ENCODE measurements at places on chromosomes 11 and 22.
A peak's percentile ranks its signal among the peaks of the same experiment; 100 is the strongest.

GRCh38 chr22:26985931-26986782 lies 328.8 kb downstream of the MIAT start:
- no peaks in the 10 kb centered on the region for H3K36me3 ChIP-seq
- H3K4me1 ChIP-seq = no peaks in the 10 kb centered on the region
- H3K27me3 ChIP-seq = no peaks in the 10 kb centered on the region

GRCh38 chr11:113082341-113082955 lies 121.2 kb downstream of the NCAM1 start:
- H3K27ac ChIP-seq = no peak overlapping the region
- no peak overlapping the region for H3K4me3 ChIP-seq
- H3K27me3 ChIP-seq = no peaks in the 10 kb centered on the region
- H3K36me3 ChIP-seq = no peaks in the 10 kb centered on the region

DNA sequence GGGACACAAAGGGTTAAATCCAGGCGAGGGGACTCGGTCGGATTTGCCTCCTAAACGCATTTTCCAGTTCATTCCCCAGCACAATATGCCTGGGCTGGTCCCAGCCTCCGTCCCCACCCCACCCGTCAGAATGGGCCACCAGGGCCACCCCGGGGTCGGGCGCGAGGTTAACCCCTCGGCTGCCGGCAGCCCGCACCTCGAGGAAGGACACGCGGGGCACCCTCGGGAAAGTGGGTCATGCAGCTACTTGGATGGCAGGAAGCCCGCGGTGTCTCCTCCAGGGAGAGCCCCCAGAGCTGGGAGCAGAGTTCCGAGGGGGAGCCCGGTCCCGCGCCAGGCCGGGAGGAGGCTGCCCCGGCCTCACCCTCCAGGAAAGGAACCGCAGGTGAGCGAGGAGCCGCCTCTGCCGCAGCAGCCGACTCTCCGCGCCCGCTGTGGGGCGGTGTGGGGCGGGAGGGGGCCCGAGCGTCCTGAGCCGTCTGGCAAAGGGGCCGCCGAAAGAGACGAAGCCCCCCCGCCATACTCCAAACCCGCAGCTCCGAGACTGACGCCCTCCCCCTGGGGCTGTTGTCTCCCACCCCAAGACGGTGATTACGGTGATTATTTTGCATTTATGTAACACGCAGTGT lies 1.4 kb downstream of the NECTIN1 start:
- no peaks in the 10 kb centered on the region for H3K27me3 ChIP-seq
- peaks cover 6% of the 10 kb centered on the region for H3K4me1 ChIP-seq
- peak; percentile 85 for DNase-seq

GRCh38 chr11:109892321-109892794 lies 200.8 kb upstream of the ZC3H12C start:
- no peak for DNase-seq
- no peaks in the 10 kb centered on the region for H3K36me3 ChIP-seq
- no peaks in the 10 kb centered on the region for H3K4me1 ChIP-seq
- no peak overlapping the region for H3K4me3 ChIP-seq
- no peaks in the 10 kb centered on the region for H3K27me3 ChIP-seq
- no peak overlapping the region for H3K27ac ChIP-seq

GRCh38 chr11:30459821-30460220 lies 126.3 kb downstream of the MPPED2 start:
- H3K4me1 ChIP-seq = no peaks in the 10 kb centered on the region
- DNase-seq = no peak
- H3K27ac ChIP-seq = no peak overlapping the region
- H3K4me3 ChIP-seq = no peak overlapping the region
- H3K27me3 ChIP-seq = no peaks in the 10 kb centered on the region

Data from pancreas (tissue), 10 donors.